ENCODE measurements at places on chromosomes 3 and 15.

- no peak for DNase-seq
Observed at GRCh38 chr15:26132811-26133210, 269.7 kb upstream of the ATP10A start.

GRCh38 chr15:70083418-70083817, 14.3 kb downstream of the TLE3 start:
- no peak for DNase-seq

DNA sequence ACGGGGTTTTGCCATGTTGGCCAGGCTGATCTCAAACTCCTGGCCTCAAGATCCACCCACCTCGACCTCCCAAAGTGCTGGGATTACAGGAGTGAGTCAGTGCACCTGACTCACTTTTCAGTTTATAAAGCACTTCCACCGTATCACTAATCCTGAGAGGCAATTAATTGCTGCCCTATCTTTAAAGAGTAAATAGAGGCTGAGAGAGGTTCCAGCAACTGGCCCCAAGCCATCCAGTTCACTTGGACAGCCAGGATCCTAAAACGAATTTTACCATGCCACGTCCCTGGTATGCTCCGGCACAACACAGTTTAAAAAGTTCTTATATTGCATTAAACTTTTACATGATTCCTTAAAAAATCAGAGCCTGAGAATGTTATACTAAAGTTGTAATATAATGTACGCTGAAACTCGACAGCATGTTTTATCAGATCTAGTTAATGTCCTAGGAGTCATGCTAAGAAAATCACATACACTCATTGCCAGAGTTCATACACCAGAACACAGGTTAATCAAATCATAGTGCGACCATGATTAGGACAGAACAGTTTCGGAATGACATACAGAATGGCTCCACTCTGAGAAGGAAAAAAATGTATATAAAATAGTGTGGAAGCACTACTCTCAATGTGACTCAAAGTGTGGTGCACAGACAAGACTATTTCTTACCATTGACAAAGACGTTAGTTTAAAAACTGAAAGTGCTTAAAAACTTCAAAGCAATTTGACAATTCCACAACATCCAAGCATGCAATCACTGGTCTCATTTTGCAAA, 125.4 kb downstream of the ULK4 start:
- DNase-seq: no peak

- no peak for DNase-seq
Observed at GRCh38 chr3:17752436-17752835, 10.0 kb upstream of the TBC1D5 start.

DNA sequence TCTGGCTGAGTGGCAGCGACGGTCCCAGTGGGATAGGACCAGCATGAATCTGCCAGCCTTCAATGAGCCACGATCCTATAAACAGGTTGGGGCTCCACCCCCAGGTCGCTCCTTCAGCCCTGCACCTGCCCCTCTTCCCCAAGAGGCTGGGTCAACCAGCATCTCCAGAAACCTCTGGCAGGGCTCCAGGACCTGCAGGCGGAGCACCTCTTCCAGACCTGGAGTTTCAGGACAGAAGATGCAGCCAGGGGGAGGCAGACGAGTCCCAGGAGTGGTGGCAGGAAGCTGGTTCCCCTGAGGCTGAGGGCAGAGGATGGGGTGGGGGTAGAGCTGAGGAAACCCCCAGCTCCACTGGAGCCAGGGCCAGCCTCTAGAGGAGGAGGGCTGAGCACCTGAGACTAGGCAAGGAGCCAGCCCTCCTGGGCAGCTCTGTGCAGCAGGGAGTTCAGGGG, at the start of gene PLA2G4D:
PLA2G4D (minus strand) TSS at position 51 of the 452 bp plus-strand sequence. CDS start 103 bp downstream, outside the sequence.
- DNase-seq: peak; percentile 43

Measured in colonic mucosa (tissue), 4 donors.